Omental fat pad (tissue), 4 donors: ENCODE measurements at places on chromosomes 5 and 9. TPM values are rescaled to one million over a fixed set of nuclear protein-coding genes. Genes with fewer than 3 reads are reported as not detected.

- DNase-seq = peak; percentile 23
Observed at GRCh38 chr5:1008451-1009358, at the start of gene NKD2. Gene NKD2 (plus strand): TSS chr5:1008802. CDS start chr5:1009058, 256 bp downstream.

DNA sequence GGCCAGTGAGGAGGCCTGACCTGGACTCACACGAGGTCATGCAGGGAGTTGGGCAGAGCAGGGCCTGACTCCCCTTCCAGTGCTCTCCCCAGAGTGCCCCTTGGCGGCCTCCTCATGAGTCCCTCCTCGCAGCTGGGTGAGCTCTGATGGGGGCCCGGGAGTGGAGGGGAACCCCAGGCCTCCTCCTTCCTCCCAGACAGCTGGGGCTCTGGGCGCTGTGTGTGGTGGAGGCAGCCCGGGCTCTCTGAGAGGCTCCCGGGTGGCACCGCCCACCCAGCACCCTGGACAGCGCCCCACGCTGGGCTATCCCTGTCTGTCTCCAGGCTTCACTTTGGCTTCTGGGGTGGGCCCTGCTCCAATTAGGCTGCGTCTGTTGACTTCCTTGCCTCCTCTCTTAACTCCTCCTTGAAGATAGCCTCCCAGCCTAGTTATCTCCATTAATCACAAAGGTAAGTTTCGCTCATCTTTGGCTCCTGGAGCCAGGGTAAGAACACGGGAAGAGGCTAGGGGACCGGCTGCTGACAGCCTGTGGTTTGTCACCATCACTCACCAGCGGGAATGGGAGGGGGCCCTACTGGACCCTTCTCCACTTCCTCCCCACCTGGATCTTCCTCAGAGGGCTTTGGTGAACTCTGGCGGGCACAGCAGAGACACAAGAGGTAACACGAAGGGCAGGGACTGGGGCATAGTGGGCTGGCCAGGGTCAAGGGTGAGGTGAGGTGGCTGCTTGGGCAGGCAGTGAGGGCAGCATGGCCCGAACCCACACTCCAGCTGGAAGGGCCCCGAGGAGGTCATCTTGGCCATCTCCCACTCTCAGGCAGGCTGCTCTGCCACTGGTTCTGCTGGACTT lies 13.1 kb downstream of the PSD2 start:
- no peak for DNase-seq

GRCh38 chr5:1525624-1526189 lies 1.9 kb upstream of the LPCAT1 start:
- no peak for DNase-seq

DNA sequence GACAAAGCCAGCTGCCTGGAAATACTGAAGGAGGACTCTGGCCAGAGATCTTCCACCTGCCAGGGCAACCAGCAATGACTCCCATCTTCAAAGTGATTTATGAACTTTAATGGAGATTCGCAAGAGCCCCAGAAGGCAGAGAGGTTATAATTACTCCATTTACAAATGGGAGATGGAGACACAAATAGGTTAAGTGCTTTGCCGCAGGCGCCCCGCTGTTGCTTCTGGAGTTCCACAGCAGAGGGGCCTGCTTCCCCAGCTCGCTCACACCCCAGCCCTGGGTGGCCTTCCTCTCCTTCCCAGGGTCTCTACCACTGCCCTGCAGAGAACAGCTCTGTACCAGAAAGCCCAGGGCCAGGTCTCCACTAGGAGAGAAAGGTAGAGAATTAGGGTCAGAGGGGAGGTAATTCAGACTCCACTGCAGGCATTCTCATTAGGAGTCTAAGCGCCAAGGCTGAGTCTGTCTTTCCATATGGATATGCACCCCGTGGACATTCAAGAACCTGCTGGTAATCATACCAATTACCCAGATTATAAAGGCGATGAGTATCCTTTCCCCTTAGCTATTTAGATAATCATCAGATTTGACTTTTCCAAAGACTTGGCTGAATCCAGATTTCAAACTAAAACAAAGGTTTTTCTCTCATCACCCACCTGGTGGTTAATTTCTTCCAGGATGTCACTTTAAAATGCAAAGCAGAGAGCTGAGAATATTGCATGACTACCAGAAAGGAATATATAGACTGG lies 157.6 kb upstream of the TUT7 start:
- no peak for DNase-seq

- DNase-seq = no peak
Observed at GRCh38 chr5:41768692-41769091, 101.5 kb downstream of the OXCT1 start.

DNA sequence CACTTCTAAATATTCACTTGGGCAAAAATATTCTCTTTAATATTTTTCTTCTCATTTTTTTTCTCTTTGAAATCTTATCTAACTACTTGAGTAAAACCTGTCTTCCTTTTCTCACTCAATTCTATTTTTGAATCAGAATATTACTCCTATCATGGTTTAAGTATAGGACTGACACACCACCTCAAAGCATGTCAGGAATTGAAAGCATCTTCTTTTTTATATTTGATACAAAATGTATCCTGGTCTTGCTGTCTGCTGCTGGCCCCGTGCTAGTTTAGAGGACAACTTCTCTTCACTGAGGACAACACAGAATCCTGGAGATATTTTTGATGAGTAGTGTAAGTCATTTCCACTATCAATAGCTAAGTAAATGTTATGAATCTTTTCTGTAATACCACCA lies 383.6 kb downstream of the GADD45G start:
- DNase-seq = no peak

Gene OR2K2
- not detected for total RNA-seq
